ENCODE measurements at places on chromosomes 7 and 10.

GRCh38 chr7:137328373-137329120 is 15.0 kb downstream of the PTN start:
- no peak for DNase-seq

DNA sequence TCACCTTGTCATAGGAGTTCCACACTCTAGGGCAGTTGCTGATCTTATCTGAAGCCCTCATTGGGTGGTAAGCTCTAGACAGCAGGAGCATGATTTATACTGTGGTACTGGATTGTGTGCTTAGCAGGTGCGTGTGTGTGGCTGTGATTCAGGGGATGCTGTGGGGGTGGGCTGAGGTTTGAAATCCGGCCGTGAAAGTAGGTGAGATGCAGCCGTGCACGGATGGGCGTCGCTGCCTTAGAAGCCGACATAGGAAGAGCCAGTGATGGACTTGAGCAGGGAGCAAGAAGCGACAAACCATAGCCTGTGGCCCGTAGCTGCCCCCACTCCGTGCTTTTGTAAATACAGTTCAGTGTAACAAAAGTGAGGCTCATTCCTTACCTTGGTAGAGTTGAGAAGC is 38.2 kb downstream of the PROSER2 start:
- no peak for DNase-seq

DNA sequence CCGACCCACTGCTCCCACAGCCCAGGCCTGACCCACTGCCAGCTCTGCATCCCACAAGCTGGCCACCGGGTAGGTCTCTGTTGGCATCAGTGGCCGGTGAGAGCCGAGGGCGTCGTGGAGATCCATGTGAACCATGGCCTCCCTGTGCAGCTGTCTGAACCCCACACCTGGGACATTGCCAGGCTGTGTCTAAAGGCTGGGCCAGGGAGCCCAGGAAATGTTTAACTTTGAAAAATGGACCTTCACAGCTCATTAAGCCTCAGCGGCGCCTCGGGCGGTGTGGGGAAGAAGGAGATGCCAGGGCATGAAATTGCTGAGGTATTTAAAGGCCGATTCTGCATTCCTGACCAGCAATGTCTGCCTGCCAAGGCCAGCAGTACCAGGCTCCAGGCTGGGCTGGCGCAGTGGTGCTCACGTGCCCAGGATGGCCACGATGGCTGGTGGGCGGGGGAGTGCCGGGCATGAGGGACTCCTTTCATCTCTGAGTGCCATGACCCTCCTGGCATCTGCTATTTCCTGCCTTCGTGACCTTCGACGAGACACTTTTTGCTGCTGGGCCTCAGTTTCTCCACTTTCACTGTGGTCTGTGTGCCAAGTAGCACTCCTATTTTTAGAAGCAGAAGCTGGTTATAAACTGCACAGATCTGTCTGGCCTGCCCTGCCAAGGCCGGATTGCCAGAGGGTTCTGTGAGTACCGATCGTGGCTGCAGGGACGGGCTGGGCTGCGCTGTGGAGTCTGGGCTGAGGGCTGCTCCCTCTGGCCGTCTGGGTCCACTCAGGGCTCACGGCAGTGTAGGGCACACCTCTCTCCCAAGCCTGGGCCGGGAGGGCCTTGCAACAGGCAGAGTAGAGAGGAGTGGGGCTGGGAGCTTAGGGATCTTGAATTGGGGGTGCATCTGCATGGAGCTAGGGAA is 21.8 kb downstream of the ELFN1 start:
- DNase-seq: no peak

- no peak for DNase-seq
Observed at GRCh38 chr7:80665526-80665925, 27.1 kb downstream of the CD36 start.

- DNase-seq: no peak
Observed at GRCh38 chr10:122643931-122644534, 55.6 kb downstream of the C10orf120 start.

GRCh38 chr10:131203456-131204357 is 107.8 kb downstream of the TCERG1L start:
- no peak for DNase-seq

DNA sequence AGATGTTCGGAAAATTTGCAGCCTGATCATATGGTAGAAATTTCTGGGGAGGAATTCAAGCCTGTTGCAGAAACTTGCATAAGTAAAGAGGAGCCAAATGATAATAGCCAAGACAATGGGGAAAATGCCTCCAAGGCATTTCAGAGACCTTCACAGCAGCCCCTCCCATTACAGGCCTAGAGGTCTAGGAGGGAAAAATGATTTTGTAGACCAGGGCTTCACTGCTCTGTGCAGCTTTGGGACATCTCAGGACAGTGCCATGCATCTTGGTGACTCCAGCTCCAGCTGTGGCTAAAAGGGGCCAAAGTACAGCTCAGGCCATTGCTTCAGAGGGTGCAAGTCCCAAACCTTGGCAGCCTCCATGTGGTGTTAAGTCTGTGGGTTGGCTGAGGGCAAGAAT is 50.6 kb upstream of the CYP2C18 start:
- no peak for DNase-seq

DNA sequence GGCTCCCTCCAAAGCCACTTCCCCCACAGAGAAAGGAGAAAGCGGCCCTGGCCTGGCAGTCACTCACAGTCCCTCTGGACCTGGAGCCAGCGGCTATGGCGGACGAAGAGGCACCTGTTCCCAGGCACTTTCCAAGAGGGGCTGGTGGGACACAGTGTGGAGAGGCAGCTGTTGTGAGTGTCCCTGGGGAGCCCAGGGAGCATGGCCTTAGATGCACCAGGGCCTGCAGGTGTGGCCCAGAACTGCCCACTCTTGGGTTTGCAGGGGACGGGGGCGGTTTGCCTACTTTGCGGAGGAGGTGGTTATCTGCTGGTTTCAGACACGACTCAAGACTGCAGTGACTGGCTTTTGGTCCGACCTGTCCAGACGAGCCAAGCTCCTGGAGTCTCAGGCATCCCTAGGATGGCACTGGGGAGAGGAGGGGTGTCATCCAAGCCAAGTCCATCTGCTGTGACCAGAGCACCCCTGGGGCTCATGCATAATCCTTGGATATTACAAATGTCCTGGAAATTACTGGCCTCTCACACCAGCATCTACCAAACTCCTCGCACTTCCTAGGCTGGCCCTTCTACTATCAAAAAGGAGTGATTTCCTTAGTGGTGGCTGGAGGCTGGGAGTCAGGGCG is 18.4 kb downstream of the CTBP2 start:
- DNase-seq: no peak

DNA sequence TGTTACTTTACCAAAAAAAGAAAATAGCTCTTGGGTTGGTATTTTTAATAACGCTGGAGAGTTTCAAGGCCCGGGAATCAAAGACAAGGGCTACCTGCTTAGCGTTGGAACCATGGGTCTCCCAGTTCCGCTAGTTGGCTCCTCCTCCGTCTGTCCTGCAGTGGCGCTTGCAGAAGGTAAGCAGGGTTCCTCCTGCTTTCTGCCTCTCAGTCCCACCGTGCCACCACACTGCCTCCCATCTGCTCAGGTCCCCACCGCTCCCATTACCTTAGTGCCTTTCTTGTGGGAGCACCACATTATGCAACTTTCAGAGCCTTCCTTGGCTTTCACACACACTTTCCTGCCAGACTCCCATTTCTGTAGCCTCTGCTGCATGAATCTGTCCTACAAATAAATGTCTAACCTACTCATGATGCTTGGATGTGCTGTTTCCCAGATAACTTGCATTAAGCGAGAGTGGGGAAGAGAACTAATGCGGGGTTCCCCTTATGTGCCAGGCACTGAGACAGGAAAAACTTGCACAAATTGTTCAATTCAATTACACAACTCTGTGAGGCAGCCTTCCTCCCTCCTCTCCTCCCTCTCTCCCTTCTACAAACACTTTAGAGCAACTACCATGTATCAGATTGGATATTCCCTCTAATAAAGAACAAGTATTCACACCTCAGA is 124.5 kb downstream of the AOAH start:
- DNase-seq: no peak

- DNase-seq: no peak
Observed at GRCh38 chr10:45585131-45585530, 87.4 kb downstream of the ZFAND4 start.

- DNase-seq: no peak
Observed at GRCh38 chr7:12434012-12434642, 30.5 kb upstream of the VWDE start.

- no peak for DNase-seq
Observed at GRCh38 chr10:34029455-34029854, 695.0 kb upstream of the NRP1 start.

- DNase-seq: no peak
Observed at GRCh38 chr10:46291817-46292572, 5.2 kb downstream of the ANTXRL start.

DNA sequence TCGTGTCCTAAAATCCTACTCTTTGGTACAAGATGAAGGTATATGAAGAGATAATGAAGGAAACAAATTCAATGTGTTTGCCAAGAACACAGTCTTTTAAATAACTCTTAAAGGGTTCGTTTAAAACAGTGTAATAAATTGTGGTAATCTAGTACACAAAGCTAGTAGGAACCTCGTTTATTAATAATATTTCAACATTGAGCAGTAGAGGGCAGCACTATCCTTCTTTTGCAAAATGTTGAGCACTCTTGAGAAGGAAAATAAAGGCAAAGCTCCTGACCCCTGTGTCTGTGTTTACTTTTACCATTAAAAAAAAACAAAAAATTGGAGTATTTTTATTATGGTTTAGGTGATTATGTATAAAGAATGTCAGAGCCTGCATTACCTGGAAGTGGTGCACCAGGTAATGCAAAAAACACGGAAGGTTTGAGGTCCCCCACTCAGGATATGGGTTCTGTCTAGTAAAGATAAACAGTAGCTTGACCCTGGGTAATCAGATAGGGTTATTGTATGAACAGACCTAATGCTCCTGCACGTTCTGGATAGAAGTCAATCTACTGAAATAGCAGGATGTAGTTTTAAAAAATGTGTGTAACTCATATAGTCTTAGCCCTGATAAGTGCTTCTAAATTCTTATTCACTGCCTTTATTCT is 5.7 kb upstream of the GOT1 start:
- no peak for DNase-seq

GRCh38 chr7:111690364-111691111 is 128.2 kb upstream of the IMMP2L start:
- DNase-seq: no peak

DNA sequence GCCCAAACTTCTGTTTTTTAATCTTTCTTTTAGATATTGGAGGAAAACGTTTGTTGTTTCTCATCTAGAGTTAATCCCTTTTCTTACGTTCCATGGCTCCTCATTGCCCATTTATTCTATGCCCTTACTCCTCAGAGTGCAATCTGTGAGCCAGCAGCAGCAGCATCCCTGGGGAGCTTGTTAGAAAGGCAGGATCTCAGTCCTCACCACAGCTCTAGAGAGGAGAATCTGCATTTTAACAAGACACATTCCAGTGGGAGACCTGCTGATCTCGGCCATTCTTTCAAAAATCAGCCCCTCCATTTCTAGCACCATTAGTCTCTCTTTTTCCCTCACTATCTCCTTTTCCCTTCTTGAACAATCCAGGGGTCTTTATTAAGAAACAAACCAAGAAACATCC is 84.4 kb upstream of the NOBOX start:
- DNase-seq: no peak

- peak; percentile 51 for DNase-seq
Observed at GRCh38 chr7:73606801-73607691, 17.3 kb downstream of the MLXIPL start.

- no peak for DNase-seq
Observed at GRCh38 chr10:28850784-28851183, 173.5 kb downstream of the BAMBI start.

DNA sequence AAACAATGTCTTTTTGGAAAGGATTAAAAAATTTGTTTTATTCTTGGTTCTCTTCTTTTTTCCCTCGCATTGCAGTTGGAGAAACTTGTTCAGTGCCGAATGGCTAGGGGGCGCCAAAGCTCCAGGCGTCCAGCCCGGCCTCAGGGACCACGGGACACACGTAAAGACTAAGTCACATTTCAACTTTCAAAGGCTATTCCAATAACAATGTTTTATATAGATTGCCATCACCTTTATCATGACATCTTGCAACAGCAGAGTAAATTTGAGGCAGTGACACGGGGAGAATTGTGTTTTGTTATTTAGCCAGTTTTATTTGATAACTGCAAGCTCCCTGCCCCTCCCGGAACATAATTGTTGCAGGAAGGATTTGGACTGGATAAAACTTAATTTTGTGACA is 2.2 kb upstream of the IGFBP3 start:
- DNase-seq: no peak

GRCh38 chr10:108147346-108147745 is 982.8 kb upstream of the SORCS1 start:
- DNase-seq: no peak

DNA sequence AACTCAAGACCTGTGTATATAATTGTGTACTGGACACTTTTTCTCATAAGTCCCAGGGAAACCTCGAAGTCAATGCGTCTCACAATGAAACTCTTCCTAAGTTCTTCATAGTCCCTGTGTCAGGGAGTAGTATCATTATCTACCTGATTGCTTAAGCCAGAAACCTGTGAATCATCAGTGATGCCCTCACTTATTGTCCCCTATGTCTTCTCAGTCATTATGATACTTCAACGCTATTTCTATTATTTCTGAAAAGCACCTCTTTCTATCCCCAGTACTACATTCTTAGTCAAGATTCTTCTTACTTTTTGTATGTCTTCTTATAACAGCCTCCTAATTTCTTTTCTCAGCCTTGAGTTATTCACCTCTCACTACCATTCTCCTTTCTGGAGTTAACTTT is 94.3 kb downstream of the OTUD1 start:
- no peak for DNase-seq

GRCh38 chr10:116146372-116147140 is 126.5 kb downstream of the GFRA1 start:
- DNase-seq: no peak

DNA sequence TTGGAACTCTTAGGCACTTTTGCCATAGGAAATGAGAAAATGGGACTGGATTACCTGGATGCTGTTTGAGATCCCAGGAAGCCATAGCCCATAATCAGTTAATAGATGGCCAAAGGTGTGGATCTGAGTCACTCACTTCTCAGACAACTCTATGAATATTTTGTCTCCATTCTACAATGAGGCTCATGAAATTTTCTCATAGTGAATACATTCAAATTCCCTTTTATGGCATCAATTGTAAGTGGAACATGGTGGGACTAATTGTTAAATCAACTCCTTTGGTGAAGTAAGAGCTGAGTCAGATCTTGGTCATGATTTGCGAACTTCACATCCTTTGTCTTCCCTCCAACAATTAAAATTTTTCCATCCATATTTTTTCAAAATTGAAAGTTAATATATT is 222.1 kb downstream of the ARL4A start:
- DNase-seq: no peak

- DNase-seq: no peak
Observed at GRCh38 chr7:36985316-36985715, 261.0 kb upstream of the AOAH start.

Measured in activated naive CD4-positive, alpha-beta T cell (primary cell).